ENCODE measurements at places on chromosomes 3 and 15.

- DNase-seq, result no peak
Measured at GRCh38 chr3:141746962-141747361, 8.9 kb downstream of the RNF7 start.

DNA sequence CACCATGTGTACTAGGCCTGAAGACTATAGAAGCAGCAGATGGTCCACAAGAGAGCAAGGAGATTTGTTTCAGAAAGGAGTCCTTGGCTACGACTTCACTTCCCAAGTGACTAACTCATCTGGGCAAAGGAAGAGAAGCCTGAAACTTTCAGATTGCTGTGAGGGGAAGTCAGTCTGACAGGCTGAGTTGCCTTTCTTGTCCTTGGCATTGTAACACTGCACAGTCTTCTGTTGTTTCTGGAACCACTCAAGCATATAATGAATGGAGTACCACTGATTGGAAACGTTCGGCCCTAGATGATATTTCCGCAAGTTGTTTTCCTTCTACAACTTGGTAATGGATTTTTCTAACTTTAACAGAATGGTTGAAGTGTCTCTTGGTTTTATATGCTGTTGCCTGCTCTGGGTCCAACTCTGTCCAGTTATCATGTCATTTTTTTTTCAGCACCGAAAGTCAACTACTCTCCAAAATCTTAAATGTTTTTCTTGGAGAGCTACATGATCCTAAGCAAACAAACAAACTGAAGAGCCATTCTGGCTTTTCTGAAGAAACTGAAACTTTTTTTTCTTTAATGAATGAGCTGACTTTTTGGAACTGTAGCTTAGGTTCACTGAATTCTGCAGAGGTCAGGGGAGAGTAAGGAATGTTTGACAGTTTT is 685.7 kb downstream of the MECOM start:
- DNase-seq, result no peak

DNA sequence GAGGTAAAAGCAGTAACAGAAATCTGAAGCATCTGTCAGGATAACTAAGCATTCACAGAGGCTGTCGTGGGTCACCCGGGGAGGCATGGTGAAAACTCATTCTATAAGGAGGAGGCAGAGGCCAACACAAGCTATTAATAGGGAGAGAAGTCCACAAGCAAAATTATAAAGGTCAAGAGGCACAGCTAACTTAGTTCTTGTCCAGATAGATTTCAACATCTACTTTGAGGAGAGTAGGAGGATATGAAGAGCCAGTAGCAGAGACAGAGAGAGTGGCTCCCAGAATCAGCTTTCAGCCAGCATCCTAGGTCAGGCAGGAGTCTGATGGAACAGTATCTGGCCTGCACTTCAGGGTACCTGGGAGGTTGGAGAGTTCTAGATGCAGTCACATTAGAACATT is 95.3 kb downstream of the STAC start:
- DNase-seq, result no peak

DNA sequence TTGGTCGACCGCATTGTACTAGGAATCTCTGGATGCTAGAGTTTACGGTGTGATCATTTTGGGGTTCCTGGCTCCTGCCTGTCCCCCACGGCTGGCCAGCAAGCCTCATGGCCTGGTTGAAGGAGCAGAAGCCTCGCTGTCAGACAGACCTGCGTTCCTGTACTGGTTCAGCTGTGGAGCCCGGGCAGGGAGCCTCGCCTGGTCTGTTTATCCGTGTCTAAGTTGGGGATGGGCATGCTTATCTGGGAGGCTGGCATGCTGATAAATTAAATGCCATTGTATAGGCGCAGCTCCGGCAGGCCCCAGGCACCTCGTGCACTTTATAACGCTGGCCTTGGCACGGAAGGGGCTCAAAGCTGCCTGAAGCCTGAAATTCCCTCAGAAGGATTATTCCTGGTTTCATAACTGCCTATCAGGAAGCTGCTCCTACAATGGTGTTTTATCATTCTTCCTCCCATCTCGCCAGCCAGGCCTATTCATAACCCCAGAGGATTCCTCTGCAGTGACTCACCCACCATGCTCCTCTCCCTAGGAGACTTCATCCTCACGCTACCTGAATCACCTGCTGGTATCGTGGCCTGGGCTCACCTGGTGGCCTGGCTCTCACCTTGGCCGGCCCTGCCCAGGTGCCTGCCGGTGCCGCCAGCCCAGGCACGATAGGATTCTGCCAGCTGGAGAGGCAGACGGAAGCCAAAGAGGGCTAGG is 110.9 kb downstream of the ASB7 start:
- DNase-seq, result no peak

GRCh38 chr3:122680475-122681283 is at the start of gene PARP14:
PARP14 (plus strand) TSS chr3:122680839; CDS start chr3:122680884, 45 bp downstream.
- peak; percentile 63 for DNase-seq

DNA sequence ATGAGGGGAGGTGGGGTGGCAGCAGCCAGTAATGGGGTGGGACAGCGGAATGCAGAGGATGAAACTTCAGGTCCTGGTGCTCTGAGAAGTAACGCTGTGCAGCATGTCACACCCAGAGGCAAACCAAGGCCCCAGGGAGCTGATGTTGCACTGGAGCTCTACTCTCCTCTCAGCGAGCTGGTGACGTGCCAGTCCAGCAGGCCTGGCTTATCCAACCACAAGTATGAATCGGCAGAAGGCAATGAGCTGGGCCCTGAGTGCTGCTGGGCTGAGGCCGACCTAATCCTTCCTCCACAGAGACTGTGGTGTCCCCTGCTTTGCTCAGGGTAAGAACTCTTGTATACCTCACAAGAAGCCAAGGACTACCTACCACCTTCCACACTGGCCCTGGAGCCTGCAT is 30.5 kb downstream of the CD86 start:
- DNase-seq, result no peak

- no peak for DNase-seq
Measured at GRCh38 chr15:83449250-83449671, 2.1 kb downstream of the SH3GL3 start.
